ENCODE measurements at places on chromosomes 4 and X. TPM values are rescaled to one million over a fixed set of nuclear protein-coding genes. Genes with fewer than 3 reads are reported as not detected.

DNA sequence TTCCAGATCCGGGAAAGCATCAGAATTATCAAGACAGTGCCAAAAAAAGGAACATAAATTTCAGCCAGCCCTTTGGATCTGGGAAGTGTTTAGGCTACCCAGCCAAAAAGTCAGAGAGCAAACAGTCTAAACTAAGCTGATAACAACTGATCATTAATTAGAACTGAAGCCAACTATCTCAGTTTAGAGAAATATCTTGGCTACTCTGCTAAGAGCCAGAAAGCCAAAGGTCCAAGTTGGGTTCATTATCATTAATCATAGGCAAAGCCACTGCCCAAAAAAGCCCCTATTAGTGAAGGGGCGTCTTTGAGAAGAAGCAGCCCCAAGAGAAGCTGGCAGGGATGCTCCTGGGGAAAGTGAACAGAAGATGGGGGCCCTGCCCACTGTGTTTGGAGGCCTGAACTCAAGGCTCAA, 37.0 kb upstream of the SHISA3 start:
- peaks cover 10% of the 10 kb centered on the region for H3K4me1 ChIP-seq
- H3K27me3 ChIP-seq, result no peaks in the 10 kb centered on the region
- DNase-seq, result no peak
- H3K27ac ChIP-seq, result peak overlapping the region; percentile 85

DNA sequence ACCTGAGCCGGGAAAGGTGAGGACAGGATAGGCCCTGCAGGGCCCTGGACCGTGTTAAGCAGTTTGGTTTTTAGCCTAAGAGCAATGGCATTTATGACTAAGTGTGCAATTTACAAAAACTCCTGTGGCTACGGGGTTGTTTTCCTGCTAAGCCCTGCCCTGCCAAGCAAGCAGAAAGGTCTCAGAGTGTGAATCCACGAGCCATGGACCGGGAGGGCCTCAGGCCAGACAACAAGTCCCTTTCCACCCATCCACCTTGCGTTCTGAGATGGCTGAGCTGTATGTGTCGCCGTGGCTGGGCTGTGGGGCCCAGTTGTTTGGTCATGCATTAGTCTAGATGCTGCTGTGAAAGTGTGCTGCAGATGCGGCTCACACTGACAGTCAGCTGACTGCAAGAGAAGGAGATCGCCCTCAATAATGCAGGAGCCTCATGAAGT, 33.9 kb upstream of the AFAP1 start:
- H3K27me3 ChIP-seq, result no peaks in the 10 kb centered on the region
- H3K27ac ChIP-seq, result peak overlapping the region; percentile 10
- DNase-seq, result peak; percentile 74
- peaks cover 37% of the 10 kb centered on the region for H3K4me1 ChIP-seq

DNA sequence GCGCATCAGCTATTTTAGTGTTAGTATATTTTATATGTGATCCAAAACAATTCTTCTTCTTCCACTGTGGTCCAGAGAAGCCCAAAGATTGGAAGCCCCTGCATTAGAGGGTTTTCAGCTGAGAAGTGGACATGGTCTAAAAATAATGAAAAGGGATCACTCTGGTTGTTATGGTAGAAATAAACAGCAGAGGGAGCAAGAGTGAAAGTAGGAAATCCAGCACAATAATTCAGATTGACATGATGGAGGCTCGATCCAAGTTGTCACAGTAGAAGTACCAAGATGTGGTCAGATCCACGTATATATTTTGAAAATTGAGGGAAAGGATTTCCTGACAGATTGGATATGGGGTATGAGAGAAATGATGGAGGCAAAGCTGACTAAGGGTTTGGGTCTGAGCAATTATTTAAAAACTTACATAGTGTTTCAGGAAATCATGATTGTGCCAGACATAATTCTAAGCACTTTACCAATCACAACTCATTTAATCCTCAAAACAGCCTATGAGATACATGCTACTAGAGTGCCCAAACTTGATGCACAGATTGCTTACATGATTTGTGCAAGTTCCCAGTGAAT, 17.0 kb upstream of the TMEM144 start:
- H3K4me1 ChIP-seq, result no peaks in the 10 kb centered on the region
- peak; percentile 31 for DNase-seq
- no peaks in the 10 kb centered on the region for H3K36me3 ChIP-seq
- H3K27me3 ChIP-seq, result peaks cover 7% of the 10 kb centered on the region
- no peak overlapping the region for H3K27ac ChIP-seq
- no peak overlapping the region for H3K4me3 ChIP-seq

DNA sequence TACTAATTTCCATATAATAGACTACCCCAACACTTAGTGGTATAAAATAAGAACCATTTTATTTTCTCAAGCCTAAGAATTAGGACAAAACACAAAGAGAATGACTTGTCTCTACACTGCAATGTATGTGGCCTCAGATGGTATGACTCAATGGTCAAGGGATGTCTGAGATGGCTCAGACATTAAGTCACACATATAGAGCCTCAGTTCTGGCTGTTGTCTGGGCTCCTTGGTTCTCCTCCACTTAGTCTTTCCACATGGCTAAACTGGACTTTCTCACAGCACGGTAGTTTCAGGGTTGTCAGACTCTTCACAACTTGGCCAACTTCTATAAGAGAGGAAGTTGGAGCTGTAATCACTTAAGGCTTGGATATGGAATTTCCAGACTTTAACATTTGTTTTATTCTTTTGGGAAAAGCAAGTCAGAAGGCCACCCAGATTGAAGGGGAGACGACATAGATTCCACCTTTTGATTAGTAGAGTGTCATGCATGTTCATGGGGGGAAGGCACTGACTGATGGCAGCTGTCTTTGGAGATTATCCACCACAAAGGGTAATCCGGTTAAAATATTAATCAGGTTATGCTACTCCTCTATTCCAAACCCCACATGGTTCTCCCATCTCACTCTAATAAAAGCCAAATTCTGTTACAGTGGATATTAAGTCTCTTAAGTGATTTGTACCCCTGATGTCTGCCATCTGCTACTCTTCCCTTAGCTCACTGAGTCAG, 9.4 kb downstream of the IL15 start:
- H3K4me1 ChIP-seq, result peaks cover 13% of the 10 kb centered on the region
- no peak overlapping the region for H3K4me3 ChIP-seq
- DNase-seq, result peak; percentile 93
- no peak overlapping the region for H3K27ac ChIP-seq
- no peaks in the 10 kb centered on the region for H3K27me3 ChIP-seq

DNA sequence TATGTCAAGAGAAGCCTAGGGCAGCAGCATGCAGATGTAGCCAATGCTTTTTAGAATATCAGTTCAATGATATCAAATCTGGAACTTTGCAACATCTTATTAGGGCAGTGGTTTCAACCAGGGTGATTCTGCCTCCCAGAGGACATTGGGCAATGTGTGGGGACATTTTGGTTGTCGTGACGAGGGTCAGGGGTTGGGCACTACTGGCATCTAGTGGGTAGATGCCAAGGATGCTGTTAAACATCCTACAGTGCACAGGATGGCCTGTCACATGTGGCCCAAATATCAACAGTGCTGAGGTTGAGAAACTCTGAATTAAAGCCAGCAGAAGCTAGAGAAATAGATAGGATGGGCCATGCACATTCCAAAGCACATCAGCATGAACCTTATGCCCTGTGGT, 152.3 kb downstream of the AMELX start:
- DNase-seq, result no peak
- H3K4me3 ChIP-seq, result no peak overlapping the region
- H3K4me1 ChIP-seq, result peaks cover 7% of the 10 kb centered on the region
- no peak overlapping the region for H3K27ac ChIP-seq
- no peaks in the 10 kb centered on the region for H3K27me3 ChIP-seq

GRCh38 chr4:17336524-17336961, 175.3 kb downstream of the QDPR start:
- no peak overlapping the region for H3K4me3 ChIP-seq
- no peaks in the 10 kb centered on the region for H3K36me3 ChIP-seq
- H3K27ac ChIP-seq, result no peak overlapping the region
- H3K27me3 ChIP-seq, result peaks cover 4% of the 10 kb centered on the region

- H3K27ac ChIP-seq, result no peak overlapping the region
- peaks cover 11% of the 10 kb centered on the region for H3K27me3 ChIP-seq
- peak; percentile 31 for DNase-seq
- H3K36me3 ChIP-seq, result no peaks in the 10 kb centered on the region
- H3K4me1 ChIP-seq, result no peaks in the 10 kb centered on the region
These were observed 37.2 kb downstream of the ATP2B3 start for GRCh38 chrX:153554519-153555167.

GRCh38 chr4:124757126-124757525, 44.6 kb upstream of the ANKRD50 start:
- peak; percentile 67 for DNase-seq
- H3K4me3 ChIP-seq, result no peak overlapping the region
- no peaks in the 10 kb centered on the region for H3K36me3 ChIP-seq

DNA sequence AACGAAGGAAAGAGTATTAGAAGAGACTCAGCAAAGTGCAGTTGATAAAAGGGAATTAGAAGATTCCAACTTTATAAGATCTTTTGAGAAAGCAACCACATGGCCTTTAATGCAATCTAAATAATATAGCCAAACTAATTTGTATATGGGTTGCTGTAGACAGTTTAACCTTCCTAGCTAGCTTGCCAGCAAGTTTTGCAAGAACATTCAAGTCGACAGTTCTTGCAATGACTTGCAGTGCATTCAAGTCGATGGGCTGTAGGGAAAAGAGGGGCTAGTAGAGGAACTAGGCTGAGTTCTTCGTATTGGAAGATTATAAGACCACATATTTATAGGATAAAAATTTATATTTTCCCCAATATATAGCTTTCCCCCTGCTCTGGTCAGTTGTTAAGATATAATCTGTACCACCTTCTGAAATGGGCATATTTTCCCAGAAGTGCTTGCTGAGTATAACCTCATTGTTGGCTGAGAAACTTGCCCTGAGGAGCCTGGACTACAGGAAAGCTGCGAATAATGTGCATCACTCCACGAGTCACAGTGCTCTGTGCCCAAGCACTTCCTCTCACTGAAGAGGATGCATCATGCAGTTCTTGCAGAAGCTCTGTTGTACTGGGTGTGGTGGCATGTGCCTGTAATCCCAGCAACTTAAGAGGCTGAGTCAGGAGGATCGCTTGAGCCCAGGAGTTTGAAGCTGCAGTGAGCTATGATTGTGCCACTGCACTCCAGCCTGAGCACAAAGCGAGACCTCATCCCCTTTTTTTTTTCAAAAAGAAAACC, 56.7 kb downstream of the DOCK11 start:
- H3K27me3 ChIP-seq, result no peaks in the 10 kb centered on the region
- DNase-seq, result peak; percentile 71
- no peak overlapping the region for H3K4me3 ChIP-seq
- H3K27ac ChIP-seq, result no peak overlapping the region
- 0 out of 2 replicates have a peak, but pooled peaks cover 2% of the 10 kb centered on the region for H3K36me3 ChIP-seq
- no peaks in the 10 kb centered on the region for H3K4me1 ChIP-seq

DNA sequence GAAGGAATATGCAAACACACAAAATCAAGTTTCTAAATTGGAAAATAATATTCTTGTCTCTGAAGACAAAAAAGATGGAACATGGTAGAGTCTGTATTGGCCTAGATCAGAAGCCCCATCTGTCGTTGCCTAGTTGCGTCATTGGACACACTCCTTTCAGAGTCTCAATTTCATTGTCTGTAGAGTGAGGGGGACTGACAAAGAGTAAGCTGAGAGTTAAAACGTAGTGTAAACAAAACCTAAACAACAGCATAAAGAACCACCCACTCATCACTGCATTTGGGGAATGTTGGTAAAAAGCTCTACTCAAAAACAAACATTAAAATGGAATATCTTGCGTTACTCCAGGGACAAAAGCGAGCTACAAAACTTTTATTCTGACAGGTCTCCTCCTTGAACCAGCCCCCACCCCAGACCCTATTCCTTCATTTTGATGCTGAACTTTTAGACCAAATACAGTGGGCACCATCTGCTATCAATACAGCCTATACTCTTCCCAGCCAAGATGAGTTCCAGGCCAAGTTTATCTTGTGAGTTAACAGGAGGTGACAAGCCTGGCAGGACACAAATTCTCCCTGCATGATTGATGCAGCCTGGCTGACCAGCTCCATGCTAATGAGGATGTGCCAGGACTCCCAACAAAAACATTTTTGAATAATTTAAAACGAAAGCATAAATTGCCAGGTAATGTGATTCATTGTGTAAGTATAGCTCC, 125.2 kb downstream of the COL25A1 start:
- DNase-seq, result no peak
- H3K36me3 ChIP-seq, result no peaks in the 10 kb centered on the region
- no peak overlapping the region for H3K27ac ChIP-seq
- H3K4me1 ChIP-seq, result no peaks in the 10 kb centered on the region

- no peak overlapping the region for H3K27ac ChIP-seq
- no peak for DNase-seq
- no peaks in the 10 kb centered on the region for H3K4me1 ChIP-seq
- H3K27me3 ChIP-seq, result no peaks in the 10 kb centered on the region
These were observed 90.0 kb upstream of the PPP2R3B start for GRCh38 chrX:476724-477075.

GRCh38 chr4:76238236-76238635, 13.3 kb upstream of the FAM47E start:
- no peak overlapping the region for H3K27ac ChIP-seq
- no peaks in the 10 kb centered on the region for H3K4me1 ChIP-seq
- H3K27me3 ChIP-seq, result peaks cover 10% of the 10 kb centered on the region
- no peaks in the 10 kb centered on the region for H3K36me3 ChIP-seq

DNA sequence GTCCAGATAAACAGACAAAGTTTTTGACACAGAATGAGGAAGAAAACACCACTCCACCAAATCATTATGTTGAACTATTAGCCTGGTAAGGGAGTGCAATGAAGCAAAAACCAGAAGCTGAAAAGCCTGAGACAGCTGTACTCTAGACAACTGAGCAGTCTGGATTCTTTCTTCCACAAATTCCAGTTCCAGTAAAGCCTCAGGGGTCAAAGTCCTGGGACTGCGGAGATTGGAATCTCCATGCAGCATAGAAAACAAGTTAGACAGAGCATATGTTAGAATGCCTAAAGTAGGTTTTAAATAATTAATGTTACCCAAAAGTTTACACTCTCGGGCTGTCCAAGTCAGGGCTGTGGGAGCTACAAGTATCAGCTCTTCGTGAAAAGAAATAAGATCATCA, 263.2 kb downstream of the TECRL start:
- no peak for DNase-seq
- no peaks in the 10 kb centered on the region for H3K36me3 ChIP-seq
- no peaks in the 10 kb centered on the region for H3K27me3 ChIP-seq
- H3K27ac ChIP-seq, result no peak overlapping the region
- no peak overlapping the region for H3K4me3 ChIP-seq

- no peaks in the 10 kb centered on the region for H3K4me1 ChIP-seq
- no peak overlapping the region for H3K4me3 ChIP-seq
- H3K27me3 ChIP-seq, result no peaks in the 10 kb centered on the region
- H3K36me3 ChIP-seq, result no peaks in the 10 kb centered on the region
- DNase-seq, result no peak
- no peak overlapping the region for H3K27ac ChIP-seq
These were observed 324.8 kb downstream of the FRMPD4 start for GRCh38 chrX:12463052-12463451.

- H3K27me3 ChIP-seq, result no peaks in the 10 kb centered on the region
- DNase-seq, result peak; percentile 7
- H3K27ac ChIP-seq, result no peak overlapping the region
These were observed 37.2 kb downstream of the CXCL8 start for GRCh38 chr4:73777612-73778011.

- 0 out of 2 replicates have a peak, but pooled peaks cover 1% of the 10 kb centered on the region for H3K4me1 ChIP-seq
- H3K36me3 ChIP-seq, result no peaks in the 10 kb centered on the region
These were observed 48.9 kb downstream of the MND1 start for GRCh38 chr4:153393397-153393796.

- no peaks in the 10 kb centered on the region for H3K36me3 ChIP-seq
- no peaks in the 10 kb centered on the region for H3K27me3 ChIP-seq
- DNase-seq, result no peak
- no peak overlapping the region for H3K27ac ChIP-seq
These were observed 301.1 kb downstream of the FRMPD4 start for GRCh38 chrX:12439416-12439815.

Gene SSX4
- not detected for total RNA-seq

Gene TMEM255A
- not detected for total RNA-seq

Gene PAQR3
- 20.0 TPM for total RNA-seq

Gene IL1RAPL1
- 12.5 TPM for total RNA-seq
